Stimulated activated CD4-positive, alpha-beta T cell treated with anti-CD3 and anti-CD28 coated beads, Interleukin-4, amount 100 ng/mL, for 48 hours (primary cell): ENCODE measurements at places on chromosomes 13 and 19.
A peak's percentile ranks its signal among the peaks of the same experiment; 100 is the strongest.

GRCh38 chr13:42073683-42074082 lies 25.2 kb downstream of the DGKH start:
- DNase-seq = no peak

DNA sequence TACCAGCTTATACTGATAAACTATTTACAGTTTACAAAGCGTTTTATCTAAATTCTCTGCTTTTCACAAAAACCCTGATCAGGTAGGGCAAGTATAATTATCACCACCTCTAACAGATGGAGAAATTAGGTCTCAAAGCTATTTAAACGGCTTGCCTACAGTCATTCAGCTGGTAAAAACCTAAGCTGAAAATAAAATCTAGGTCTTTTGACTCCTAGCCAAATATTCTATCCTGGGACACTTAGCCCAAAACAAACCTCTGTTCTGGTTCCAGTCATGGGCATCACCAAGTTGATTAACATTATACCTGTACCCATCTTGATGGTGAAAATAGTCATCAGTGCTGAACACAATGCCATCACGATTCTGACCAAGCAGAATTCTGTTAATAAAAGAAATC lies 11.4 kb downstream of the N4BP2L2 start:
- DNase-seq = no peak

GRCh38 chr19:45251452-45252354 lies 632 bp downstream of the MARK4 start:
- DNase-seq = no peak

DNA sequence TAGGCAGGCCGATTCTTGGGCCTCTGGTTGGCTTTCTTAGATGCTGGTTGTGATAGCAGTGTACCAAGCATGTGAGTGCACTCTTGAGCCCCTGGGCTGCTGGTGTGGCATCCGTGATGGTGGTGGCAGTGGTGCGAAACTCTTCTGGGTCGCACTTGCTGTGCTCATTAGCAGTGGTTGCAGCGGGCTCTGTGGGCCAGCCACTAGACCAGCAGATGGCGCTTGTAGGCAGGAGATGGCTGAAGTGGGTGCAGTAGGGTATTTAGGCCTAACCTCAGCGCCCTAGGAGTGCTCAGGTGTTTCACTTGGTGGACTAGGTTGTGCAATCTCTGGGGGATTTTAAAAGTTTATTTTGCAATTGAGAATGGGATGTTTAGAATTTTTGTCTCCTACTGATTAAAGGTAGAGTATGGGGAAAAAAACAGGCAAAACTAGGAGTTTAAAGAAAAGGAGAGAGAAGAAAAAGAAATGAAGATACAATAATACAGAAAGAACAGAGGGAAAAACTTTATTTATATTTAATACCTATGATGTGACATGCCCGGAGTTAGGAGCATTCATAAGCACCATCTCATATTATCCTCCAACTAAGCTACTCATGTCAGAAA lies 4.3 kb upstream of the ZNF17 start:
- peak; percentile 61 for DNase-seq

- no peak for DNase-seq
Measured at GRCh38 chr19:41376241-41376997, at the start of gene TMEM91. Gene TMEM91 (plus strand): TSS chr19:41376533. CDS start chr19:41378310, 1,777 bp downstream.

GRCh38 chr13:111973605-111974340 lies 93.2 kb upstream of the SOX1 start:
- no peak for DNase-seq

- DNase-seq = no peak
Measured at GRCh38 chr19:48490981-48491792, 20.4 kb downstream of the LMTK3 start.

GRCh38 chr13:30196025-30196424 lies 111.3 kb downstream of the KATNAL1 start:
- DNase-seq = no peak

GRCh38 chr19:45641274-45642105 lies 2.3 kb upstream of the EML2 start:
- DNase-seq = peak; percentile 81

DNA sequence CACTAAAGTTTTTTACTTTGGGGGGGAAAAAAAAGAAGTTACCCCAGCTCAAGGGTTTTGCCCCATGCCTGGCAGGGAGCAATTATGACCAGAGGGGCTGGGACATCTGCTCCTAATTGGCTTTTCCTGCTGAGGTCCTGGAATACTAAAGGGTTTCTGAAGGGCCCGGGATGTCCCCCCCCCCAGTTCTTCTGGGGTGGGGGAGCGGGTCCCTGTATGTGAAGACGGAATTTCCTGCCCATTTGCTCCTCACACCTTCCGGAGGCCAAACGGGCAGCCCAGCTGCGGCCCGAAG lies 1.1 kb upstream of the DLL3 start:
- no peak for DNase-seq
